ENCODE measurements at places on chromosomes 6 and 20.
A peak's percentile ranks its signal among the peaks of the same experiment; 100 is the strongest.

- DNase-seq, result no peak
Measured at GRCh38 chr20:63433351-63433750, 39.1 kb downstream of the KCNQ2 start.

GRCh38 chr6:14925025-14925698 is 320.7 kb upstream of the JARID2 start:
- DNase-seq, result no peak

- no peak for DNase-seq
Measured at GRCh38 chr6:93886416-93886815, 467.1 kb upstream of the EPHA7 start.

- DNase-seq, result no peak
Measured at GRCh38 chr6:162056745-162057144, 670.8 kb downstream of the PRKN start.

DNA sequence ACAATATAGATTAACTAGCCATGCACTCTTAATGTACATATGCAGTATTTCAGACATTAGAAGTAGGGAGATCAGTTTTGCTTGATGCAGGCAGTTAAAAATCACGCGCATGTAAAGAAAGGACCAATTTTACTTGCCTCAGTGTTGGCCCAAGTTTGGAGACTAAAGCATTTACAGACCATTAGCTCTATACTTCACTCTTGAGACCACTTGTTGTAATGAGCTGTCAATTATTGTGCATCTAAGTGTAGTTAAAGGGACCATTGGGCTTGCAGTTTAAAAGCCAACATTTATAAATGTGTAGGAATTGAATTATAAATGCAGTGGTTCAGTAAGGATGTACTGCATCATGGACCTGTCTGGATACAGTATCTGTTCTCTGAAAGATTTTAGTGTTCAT is 53.7 kb downstream of the PLCB4 start:
- DNase-seq, result no peak

DNA sequence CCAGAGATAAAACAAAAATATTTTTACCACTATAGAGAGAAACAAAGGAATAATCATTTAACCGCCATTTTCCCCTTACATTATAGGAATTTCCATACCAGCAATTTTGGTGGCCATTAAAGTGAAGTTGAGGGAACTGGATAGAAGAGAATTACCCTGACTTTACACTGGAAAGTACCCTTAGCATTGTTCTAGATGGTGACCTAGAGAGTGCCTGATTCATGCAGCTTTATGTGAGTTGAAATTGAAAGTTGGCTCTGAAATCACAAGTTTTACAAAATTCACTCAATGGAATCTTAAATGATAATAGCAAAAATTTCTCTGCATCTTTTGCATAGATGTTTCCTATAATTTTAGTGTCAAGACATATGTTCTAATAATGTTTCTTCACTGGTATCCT is 55.7 kb upstream of the PREP start:
- DNase-seq, result peak; percentile 44

DNA sequence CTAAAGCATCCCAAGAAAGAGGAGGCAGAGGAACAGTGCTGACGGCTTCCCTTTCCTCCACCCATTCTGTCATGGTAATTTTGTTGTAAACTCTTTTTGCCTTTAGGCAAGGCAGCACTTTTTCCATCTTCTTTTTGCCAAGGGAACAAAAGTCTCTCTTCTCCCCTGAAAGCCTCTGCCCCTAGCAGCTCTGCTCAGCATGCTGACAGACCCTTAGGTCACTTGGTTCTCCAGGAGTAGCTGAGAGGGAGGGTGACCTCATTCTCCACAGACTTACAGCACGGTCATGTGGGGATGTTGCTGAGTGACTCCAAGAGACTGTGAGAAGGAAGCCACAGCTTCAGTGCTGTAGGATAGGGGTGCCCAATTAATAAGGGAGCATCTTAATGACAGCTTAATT is 81.1 kb upstream of the RALGAPA2 start:
- DNase-seq, result peak; percentile 84

GRCh38 chr6:146041282-146041681 is 12.4 kb downstream of the GRM1 start:
- DNase-seq, result no peak

GRCh38 chr20:57389695-57390603 is 1.2 kb upstream of the RBM38 start:
- DNase-seq, result peak; percentile 63

Data from inflammatory macrophage treated with lipopolysaccharide for 1 hour (primary cell).